ENCODE measurements at places on chromosomes 6 and 20.
A peak's percentile ranks its signal among the peaks of the same experiment; 100 is the strongest.

- DNase-seq: no peak
Observed at GRCh38 chr6:50986319-50986718, 167.6 kb downstream of the TFAP2B start.

- no peak for DNase-seq
Observed at GRCh38 chr6:48311301-48311700, 200.3 kb upstream of the PTCHD4 start.

GRCh38 chr6:22098601-22099031 lies 198.2 kb downstream of the PRL start:
- no peak for DNase-seq

DNA sequence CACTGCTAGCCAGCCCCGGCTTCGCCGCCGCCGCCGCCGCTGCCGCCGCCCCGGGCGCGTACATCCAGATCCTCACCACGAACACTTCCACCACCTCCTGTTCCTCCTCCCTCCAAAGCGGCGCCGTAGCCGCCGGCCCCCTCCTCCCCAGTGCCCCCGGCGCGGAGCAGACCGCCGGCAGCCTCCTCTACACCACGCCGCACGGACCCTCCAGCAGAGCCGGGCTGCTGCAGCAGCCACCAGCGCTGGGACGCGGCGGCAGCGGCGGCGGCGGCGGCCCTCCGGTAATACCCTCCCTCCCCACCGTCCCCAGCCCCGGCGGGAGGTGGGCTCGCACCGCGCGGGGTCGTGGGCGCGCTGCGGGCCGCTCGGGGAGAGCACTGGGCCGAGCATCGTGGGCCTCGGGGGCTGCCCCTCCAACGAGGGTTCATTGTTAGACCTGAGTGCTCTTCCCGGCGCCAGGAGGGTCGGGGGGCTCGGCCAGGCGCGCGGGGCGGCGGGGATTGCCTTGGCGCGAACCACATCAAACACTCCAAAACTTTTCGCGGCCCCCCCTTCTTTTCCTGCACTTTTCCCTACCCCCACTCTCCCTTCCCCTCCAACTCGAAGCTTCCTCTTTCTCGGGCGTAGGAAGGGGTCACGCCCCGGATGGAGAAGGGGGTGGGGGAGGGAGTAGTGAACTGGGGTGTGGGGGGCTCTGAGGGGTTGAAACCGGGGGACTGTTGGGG lies 827 bp downstream of the E2F3 start:
- peak; percentile 77 for DNase-seq

GRCh38 chr6:133241086-133241900 lies at the start of gene EYA4:
TSS of gene EYA4 (plus strand) at chr6:133241357. CDS start at chr6:133274781, 33,424 bp downstream.
- DNase-seq: peak; percentile 73

- no peak for DNase-seq
Observed at GRCh38 chr20:23046431-23046830, 3.0 kb downstream of the THBD start.

Measured in NCI-H1417 (cell line).